Suprapubic skin (tissue), 4 donors: ENCODE measurements at places on chromosomes 11 and 22. TPM values are rescaled to one million over a fixed set of nuclear protein-coding genes. Genes with fewer than 3 reads are reported as not detected.

Gene MTFP1
- 2.6 TPM for total RNA-seq

Gene ZC3H12C
- total RNA-seq = 22.5 TPM

Gene MPZL3
- 23.9 TPM for total RNA-seq

Gene ARHGEF12
- total RNA-seq = 107 TPM

Gene CCDC116
- 1.0 TPM for total RNA-seq

Gene MMP11
- 0.60 TPM for total RNA-seq

Gene C11orf91
- not detected for total RNA-seq

Gene INS
- not detected for total RNA-seq

Gene NCR3LG1
- total RNA-seq = 4.6 TPM

Gene SNX32
- not detected for total RNA-seq

Gene ELFN2
- 0.23 TPM for total RNA-seq

Gene RFPL1
- total RNA-seq = not detected

Gene DDTL
- total RNA-seq = 1.5 TPM

Gene SHANK3
- 5.5 TPM for total RNA-seq

Gene CALCB
- total RNA-seq = not detected

Gene KRTAP5-2
- 1.7 TPM for total RNA-seq

Gene GRIA4
- total RNA-seq = 1.9 TPM

Gene MS4A4E
- 0.60 TPM for total RNA-seq

Gene OR5I1
- total RNA-seq = not detected

Gene ZNF143
- 25.9 TPM for total RNA-seq

Gene TREH
- total RNA-seq = not detected

Gene LSP1
- 95.6 TPM for total RNA-seq

Gene TRIM44
- total RNA-seq = 27.6 TPM

Gene HBB
- total RNA-seq = 5.1 TPM

Gene OR51B4
- total RNA-seq = not detected

Gene OR10D3
- not detected for total RNA-seq

Gene GLB1L2
- 16.9 TPM for total RNA-seq

Gene TSSK2
- not detected for total RNA-seq

Gene KCNJ1
- total RNA-seq = 3.0 TPM

Gene TESMIN
- total RNA-seq = 2.8 TPM

Gene TRIM51
- not detected for total RNA-seq

Gene GRM5
- not detected for total RNA-seq

Gene SERPING1
- 93.3 TPM for total RNA-seq

Gene APOBEC3B
- total RNA-seq = 1.0 TPM

Gene DCUN1D5
- 31.2 TPM for total RNA-seq

Gene TBX10
- not detected for total RNA-seq

Gene TYMP
- 27.6 TPM for total RNA-seq

Gene C1QTNF4
- total RNA-seq = 1.9 TPM

Gene SLC25A18
- 3.1 TPM for total RNA-seq

Gene PAMR1
- total RNA-seq = 15.4 TPM

Gene TEX12
- 1.2 TPM for total RNA-seq

Gene SERHL2
- total RNA-seq = 96.1 TPM

Gene CST6
- 2,556 TPM for total RNA-seq

Gene OR8G5
- total RNA-seq = not detected

Gene TUB
- 3.3 TPM for total RNA-seq

Gene OR8H1
- total RNA-seq = not detected

Gene RANGAP1
- total RNA-seq = 120 TPM

Gene ASRGL1
- total RNA-seq = 10.5 TPM

Gene PDE2A
- total RNA-seq = 49.3 TPM

Gene GRAP2
- 10.1 TPM for total RNA-seq

Gene BCO2
- 1.2 TPM for total RNA-seq

Gene SH3BP1
- total RNA-seq = 58.1 TPM

Gene GTSE1
- total RNA-seq = 2.0 TPM

Gene TMPRSS4
- total RNA-seq = 2.2 TPM
